ENCODE measurements at places on chromosomes 5 and 9.

DNA sequence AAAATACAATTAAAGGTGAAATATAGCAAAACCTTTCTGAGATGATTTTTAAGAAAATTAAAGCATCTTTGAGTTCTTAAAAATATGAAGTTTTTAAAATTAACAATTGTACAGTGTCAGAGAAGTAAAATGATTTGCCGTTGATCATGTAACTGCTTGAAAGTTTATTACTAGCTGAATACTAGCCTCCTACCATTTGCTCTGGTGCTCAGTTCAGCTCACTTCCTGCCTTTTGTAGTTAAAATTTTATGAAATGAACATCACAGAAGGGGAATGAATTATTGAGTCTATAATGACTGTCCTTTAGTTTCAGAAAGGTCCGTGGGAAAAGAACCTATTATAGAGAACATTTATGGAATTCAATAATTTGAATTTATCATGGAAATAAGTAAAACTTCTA lies 9.7 kb downstream of the YTHDC2 start:
- DNase-seq: no peak

DNA sequence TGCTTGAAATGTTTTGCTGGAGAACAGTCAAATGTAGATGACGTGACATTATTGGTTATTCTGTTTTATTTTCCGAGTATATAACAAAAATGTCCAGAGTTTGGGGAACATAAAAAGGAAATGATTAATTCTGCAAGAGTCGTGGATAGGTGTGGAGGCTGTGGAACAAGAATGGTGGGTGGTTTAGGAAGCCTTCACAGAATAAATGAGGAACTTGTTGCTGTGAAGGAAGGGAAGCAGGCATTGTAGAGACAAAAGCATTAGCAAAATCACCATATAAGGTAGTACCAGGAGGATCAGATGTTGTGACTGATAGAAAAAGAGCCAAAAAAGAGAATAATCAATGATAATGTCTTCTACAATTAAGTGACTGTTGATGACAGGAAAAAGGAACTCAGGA lies 66.2 kb upstream of the CNTLN start:
- peak; percentile 6 for DNase-seq

DNA sequence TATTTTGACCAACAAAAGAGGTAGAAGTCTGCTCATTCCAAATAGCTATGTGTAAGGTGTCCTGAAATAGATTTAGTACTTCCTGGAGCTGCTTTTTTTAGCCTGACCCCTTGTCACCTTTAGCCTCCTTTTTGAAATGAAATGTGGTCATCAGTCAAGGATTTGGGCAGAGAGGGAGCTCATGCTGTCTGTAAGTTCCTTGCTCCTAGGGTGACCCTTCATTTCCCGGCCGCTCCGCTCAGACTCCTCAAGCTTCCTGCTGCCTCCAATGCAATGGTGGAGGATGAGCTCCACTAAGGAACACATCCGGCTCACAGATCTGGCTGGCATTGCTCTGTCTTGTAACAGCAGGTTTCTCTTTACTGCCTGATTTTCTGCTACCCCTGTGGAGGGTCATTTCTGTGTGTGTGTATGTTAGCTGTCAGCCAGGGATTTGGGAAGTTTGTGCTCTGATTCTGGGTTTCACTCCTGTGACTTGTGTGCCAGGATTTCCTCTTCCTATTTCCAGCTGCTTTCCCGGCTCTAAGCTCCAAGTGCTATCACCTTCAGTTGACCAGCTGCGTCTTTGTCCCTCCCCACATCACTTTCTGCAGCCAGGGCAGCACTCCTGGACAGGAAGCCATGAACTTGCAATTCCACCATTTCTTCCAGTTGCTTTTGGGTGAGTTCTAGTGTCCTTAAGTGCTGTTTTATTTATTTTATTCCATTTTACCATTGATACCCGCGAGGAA lies 265.9 kb downstream of the ICE1 start:
- DNase-seq: no peak

DNA sequence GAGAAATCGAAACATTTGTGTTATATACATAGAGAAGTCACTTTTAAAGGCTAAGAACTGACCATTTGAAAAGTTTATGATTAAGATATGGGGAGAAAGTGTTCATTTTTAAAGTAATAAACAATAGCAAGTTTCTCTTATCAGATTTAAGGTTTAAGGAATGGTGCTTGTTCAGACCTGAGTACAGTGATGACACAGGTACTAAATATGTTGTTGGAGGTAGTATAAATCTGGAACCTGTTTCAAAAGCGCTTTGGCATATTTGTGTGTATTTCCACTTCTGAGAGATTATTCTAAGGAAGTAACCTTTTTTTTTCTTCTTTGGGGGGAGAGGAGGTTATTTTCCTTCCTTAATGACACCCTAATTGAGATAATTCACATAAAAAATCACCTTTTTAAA lies 18.4 kb downstream of the CDC42SE2 start:
- DNase-seq: no peak

- no peak for DNase-seq
Observed at GRCh38 chr5:26807231-26808199, 230.9 kb downstream of the CDH9 start.

- peak; percentile 37 for DNase-seq
Observed at GRCh38 chr9:121322037-121322736, 47.9 kb downstream of the STOM start.

DNA sequence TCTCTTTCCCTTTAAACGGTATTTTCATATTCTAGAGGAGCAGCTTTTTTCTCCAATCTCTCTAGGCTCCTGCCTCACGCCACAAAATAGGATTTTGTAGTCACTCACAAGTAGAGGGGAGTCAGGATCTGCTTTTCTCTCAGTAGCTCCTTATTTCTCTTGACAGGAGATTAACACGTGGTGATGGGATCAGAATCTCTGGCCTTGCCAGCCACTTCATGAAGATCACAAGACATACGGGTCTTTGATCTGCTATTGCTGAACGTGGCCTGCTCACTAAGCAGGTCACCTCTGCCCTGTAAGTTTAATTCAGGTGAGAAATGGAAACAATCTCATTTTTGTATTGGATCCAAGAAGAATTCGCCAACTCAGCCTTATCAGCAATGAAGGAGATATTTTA lies 257.5 kb downstream of the DIRAS2 start:
- no peak for DNase-seq

DNA sequence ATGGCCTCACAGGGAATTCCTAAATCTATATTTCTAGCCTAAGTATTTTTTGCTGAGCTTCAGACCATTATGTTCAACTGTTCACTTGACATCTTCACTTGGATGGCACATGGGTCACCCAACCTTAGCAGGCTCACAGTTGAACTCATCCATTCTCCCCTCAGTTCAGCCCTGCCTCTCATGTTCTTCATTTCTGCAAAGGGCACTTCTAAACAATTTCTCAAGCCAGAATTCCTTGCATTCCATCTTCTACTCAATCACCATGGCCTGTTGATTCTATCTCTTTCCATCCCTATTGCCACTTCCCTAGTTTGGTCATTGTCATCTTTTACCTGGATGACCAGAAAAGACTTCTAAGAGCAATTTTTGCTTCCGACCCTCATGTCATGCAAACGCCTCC lies 7.3 kb upstream of the RGS3 start:
- DNase-seq: no peak

- no peak for DNase-seq
Observed at GRCh38 chr9:99128133-99128406, 23.2 kb downstream of the TGFBR1 start.

DNA sequence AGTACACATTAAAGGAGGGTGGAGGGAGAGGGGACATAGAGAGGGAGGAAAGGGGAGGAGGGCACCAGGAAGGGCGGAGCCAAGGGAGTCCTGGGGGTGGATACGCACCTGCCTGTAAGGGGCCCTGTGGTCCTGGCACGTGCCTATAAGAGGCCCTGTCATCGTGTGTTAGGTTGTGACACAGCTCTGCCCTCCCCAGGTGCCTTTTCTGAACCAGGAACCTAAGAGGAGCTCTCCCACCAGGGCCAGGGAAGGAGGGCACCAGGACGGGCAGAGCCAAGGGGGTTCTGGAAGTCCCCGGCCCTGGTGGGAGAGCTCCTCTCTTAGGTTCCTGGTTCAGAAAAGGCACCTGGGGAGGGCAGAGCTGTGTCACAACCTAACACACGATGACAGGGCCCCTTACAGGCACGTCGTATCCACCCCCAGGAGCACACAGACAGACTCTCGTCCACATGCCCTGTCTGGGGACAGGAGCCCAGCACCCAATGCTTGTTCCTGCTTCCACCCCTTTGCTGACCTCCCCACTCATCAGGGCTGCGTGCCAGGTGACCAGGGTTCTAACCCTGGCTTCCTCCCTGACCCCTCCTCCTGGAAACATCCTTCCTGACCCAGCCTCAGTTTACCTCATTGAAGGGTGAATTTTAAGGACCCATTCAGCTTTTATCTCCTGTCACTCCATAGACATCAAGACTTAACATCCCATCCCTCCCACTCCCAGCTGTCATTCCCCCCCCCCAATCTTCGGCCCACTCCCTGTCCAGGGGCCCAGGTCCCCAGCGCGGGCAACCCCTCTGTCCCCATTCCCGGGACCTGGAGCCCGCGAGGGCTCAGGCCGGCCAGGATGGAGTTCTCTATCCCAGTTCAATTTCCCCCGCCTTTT lies 12.9 kb upstream of the OLFM1 start:
- peak; percentile 9 for DNase-seq

DNA sequence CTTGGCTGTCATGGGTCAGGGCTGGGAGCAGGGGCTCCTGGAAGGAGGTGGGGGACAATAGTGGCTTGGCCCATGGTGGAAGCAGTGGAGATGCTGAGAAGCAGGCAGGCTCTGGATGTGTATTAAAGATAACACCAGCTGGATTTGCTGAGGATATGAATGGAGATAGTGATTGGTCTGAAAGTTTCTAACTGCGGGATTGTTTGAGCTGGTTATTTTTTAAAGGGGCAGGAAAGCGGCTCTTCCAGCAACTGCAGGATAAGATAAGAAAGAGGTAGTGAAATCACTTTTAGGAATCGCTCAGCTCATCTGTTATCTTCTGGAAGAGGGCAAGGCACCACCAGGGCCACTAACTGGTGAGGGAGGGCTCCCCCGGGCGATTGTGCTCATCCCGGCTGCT lies 125.5 kb downstream of the TENT4A start:
- no peak for DNase-seq

GRCh38 chr9:80188579-80188978 lies 616.8 kb downstream of the TLE4 start:
- peak; percentile 1 for DNase-seq

DNA sequence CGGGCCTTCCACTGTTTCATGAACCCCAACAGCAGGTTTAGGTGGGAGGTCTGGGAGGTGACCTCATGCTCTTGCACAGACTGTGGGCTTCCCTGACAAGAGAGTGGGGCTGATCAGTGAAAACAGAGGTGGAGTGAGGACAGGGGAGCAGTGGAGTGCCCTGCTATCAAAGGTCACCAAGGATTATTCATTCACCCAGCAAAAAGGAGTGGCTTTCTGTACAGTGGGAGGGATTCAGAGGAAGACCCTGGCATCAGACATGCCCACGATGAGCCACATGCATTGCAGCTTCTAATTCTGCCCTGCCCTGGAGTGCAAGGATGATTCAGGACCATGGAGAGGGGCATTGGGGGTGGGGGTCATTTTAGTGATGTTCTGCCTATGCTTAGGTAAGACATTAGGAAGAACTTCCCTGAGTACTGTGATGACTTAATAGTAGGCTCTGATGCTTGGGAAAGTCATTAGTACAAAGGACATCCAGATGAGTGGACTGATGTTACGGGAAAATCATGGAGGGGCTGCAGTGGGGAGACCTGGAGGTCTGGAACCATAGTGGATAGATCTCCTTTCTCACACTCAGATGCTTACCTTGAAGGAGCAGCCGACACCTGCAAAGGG lies 12.8 kb downstream of the TRAF1 start:
- no peak for DNase-seq

GRCh38 chr9:87873607-87874303 lies 8.9 kb upstream of the SPATA31E1 start:
- peak; percentile 12 for DNase-seq

DNA sequence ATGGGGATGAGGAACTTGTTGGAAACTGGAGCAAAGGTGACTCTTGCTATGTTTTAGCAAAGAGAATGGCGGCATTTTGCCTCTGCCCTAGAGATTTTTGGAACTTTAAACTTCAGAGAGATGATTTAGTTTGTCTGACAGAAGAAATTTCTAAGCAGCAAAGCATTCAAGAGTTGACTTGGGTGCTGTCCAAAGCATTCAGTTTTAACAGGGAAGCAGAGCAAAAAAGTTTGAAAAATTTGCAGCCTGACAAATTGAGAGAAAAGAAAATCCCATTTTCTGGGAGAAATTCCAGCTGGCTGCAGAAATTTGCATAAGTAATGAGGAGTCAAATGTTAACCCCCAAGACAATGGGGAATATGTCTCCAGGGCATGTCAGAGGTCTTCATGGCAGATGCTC lies 682.3 kb upstream of the ST8SIA4 start:
- no peak for DNase-seq

GRCh38 chr9:5185220-5185840 lies at the start of gene INSL6:
Gene INSL6 (minus strand): TSS chr9:5185639. CDS start chr9:5185602, 37 bp downstream.
- DNase-seq: no peak

- no peak for DNase-seq
Observed at GRCh38 chr5:8683496-8683895, 814.5 kb downstream of the MTRR start.

All from suppressor macrophage (primary cell).